ENCODE measurements at places on chromosomes 11 and 22.

- no peak for DNase-seq
Measured at GRCh38 chr22:46491946-46492345, 45.5 kb downstream of the CELSR1 start.

DNA sequence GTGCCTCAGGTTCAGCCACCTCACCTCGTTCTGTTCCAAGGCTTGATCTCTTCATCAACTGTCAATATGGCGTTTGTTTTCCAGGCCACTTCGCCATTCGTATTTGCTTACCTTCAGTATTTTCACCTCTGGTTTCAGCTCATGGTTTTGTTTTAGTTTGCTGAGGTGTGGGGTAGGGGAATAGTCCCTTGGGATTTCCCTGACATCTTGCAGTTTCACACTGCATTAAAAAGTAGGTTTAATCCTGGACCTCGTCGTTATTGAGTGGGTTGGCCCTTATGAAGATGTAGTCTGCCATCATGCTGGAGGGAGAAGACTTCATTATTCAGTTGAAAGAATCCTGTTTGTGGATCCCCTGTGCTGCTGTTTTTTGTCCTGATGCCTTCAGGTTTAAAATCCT is 46.0 kb downstream of the C11orf91 start:
- no peak for DNase-seq

- no peak for DNase-seq
Measured at GRCh38 chr11:65872586-65873317, at the start of gene EFEMP2. Gene EFEMP2, minus strand, starts transcription at chr11:65872800. Its CDS starts 446 bp downstream, at chr11:65872354.

DNA sequence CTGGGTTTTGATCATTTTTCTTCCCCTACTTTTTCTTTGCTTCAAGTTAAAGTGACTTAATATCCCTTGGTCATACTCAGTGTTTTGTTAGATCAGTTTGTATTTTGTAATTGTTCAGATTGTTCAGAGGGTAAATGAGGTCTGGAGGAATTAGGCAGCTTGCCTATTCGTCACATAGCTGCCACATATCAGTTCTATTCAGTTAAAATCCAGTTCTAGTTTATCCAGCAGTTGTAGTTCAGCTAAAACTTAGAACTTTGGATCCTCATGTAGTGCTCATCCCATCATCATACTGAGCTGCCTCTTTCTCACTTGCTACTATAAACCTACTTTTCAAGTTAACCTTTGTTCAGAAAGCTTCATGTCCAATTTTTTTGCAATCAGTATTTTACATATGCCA is 47.1 kb upstream of the DEPDC7 start:
- no peak for DNase-seq

DNA sequence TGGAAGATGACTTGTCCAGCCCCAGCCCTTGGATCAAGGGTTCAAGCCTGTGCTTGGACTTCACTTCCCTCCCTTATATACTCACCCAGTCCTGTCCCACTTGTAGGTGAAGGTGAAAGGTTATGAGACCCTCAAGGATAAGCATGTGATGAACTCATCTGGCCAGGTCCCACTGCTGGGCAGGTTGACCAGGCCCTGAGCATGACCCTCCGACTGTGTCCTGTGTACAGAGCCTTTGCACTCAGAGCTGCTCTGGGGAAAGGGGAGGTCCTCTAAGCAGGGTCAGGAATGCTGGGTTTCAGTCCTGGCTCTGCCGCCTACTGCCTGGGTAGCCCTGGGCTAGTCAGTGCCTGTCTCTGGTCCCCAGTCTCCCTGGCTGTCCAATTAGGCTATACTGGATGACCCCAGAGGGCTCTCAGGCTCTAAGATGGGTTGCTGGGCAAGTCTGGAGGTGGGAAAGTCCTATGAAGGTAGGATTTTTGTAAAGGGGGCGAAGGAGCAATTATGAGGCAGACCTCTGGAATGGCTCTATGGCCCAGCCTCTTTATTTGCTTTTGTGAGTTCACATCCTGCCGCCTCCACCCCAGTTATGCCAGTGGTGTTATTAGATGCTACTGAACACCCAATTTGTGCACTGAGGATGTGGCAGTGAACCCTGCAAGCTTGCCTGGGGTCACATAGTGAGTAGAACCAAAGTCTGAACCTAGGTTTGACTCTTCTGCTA is 14.1 kb downstream of the DGAT2 start:
- no peak for DNase-seq

DNA sequence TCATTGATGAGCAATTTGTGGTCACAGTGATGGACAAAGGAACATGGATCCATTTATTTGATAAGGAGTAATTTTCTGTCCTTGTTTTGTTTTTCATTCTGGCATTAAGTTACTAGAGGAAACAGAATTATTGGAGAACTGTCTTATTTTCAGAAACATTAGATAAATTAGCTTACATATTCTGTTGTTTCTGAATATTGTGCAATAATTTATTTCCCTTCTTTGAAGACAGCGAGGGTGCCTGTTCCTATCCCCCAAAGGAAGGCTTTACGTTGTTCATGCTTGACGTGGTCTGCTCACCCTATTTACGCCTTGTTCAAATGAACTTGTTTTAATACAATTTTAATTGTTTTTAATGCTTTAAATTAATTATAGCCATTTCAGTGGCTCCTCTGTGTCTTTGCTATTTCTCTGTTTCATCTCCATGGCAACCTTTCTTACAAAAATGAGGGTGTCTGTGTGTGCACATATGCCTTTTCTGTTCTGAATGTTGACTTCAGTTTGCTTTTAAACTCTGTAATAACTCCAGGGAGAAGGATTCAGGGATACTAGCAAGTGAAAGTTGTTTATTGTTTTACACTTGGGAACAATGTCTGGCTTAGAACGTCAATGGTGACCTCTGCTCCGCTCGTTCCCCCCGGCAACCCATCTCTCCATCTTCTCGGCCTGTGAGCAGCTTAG is 138.3 kb upstream of the PLET1 start:
- DNase-seq: no peak

GRCh38 chr11:41394521-41395195 is 64.8 kb downstream of the LRRC4C start:
- DNase-seq: no peak

DNA sequence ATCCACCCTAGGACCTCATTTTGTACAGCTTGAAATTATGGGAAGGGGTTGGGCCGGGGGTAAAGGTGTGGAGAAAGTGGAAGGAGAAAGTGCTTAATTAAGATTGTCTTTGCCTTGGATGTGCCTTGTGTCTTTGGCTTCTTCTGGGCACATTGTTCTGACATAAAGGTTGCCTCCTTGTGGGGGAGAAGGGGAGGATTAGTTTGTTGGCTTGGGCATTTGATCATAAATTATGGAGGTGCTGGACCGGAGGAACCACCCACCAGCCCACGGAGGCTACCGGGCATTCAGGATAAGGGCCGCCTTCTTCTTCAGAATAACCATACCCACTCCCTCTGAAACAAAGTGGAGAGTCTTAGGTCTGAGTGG is 1.3 kb downstream of the PAFAH1B2 start:
- no peak for DNase-seq

DNA sequence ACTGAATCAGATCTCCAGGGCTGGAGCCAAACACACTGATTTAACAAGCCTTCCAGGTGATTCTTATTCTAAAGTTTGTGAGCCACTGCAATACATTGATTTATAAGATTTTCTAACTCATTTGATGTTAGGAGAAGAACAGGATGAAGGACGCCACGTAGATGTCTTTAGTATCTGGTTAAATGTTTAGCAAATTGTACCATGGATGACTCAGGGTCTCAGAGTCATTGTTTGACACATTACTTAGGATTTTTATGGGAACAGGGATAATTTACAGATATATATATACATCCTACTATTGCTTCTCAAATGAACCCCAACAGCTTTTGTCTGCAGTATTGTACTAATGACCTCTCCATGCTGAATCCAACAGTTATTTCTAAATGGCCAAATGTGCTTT is 143.1 kb upstream of the DDI1 start:
- no peak for DNase-seq

DNA sequence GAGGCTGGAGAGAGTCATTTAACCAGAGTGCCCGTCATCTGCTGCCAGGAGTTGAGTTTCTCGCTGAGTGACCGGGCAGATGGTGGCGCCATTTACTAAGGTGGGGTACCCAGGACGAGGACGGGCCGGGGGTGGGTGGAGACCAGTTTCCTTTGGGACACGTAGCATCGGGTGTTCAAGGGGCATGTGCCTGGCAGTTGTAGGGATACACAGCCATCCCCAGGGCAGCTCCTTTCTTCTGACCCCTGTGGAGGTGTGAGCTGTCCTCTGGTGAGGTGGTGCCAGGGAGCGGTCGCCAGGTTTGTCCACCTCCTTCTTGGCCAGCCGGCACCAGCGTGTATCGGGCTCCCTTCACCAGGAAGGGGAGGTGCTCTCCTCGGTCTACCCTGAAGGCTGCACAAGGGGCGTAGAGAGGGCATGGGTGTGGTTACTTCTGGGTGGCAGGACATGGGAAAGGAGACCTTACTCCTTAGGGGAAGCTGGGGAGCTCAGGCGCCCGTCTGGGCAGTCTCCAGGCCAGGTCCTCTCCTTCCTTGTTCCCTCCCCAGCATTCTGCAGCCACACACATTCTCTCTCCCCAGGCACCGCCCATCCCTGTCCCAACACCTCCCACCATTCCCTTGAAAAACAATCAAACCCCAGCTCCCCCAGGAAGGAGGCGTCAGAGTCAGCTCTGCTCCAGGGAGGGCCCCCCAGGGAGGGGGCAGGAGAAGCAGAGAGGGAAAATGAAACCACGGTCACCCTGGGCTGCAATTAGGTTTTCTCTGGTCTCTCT is 10.3 kb upstream of the MB start:
- DNase-seq: no peak

DNA sequence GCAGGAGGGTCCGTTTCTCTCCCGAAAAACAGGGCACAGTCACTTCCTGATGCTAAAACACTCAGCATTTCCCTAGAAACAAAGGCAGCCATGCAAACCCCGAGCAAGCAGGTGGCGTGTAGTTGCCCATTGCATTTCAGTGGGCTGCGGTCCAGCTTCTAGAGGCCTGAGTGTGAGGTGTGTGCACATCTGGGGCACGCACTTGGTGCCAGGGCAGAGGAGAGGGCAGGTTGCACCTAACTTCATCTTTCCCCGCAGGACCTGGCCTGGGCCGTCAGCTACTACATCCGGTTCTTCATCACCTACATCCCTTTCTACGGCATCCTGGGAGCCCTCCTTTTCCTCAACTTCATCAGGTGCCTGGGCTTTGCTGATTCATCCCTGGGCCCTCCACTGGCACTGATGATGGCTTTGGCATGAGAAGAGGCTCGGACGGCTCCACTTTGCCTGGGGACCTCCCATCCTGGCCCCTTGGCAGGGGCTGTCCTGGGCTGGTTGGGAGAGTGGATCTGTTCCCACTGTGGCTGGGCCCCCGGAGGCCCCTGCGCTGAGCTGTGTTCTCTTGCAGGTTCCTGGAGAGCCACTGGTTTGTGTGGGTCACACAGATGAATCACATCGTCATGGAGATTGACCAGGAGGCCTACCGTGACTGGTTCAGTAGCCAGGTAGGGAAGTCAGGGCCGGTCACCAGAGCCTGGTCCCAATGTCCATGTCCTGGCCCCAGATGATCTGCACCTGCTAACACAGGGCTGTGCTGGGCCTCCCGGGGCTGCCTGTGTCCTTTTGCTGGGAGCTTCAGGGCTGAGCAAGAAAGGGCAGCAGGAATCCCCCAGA is 28.4 kb downstream of the FADS3 start:
- DNase-seq: no peak

DNA sequence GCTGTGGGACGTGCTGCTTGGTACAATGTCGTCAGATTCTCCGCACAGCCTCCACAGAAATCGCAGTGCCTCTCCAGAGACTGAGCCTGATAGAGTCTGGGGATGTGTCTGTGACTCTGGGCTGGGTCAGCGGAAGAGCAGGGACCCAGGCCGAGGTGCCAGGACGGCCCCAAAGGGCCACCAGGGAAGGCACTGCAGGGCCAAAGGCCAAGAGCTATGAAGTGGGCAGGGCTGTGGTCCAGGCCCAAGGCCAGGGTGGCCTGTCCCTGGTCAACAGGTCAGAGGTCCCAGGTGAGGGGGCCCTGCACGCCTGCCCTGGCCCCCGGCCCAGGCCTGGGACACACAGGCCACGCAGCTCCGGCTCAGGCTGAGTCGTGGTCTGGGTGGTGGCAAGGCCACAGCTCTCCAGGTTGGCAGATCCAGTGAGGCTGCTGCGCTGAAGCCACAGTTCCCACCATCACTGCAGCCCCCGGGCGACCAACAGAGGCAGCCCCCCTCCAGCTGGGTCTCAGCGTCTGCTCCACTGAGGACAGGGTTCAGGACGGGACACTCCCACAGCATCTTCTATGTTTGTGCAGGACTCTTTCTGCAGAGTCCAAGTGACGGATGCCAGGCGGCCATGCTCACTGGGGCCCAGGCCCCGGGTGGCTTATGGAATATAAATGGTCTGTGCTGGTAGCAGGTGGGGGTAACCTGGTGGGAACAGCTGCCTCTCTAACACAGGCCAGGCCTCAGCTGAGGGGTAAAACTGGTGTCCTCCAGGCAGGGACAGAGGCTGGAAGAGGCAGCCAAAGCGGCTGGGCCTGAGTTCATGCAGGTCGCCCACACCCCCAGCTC is 4.8 kb upstream of the PIM3 start:
- no peak for DNase-seq

- peak; percentile 66 for DNase-seq
Measured at GRCh38 chr11:62171261-62171723, 18.7 kb upstream of the SCGB1D1 start.

DNA sequence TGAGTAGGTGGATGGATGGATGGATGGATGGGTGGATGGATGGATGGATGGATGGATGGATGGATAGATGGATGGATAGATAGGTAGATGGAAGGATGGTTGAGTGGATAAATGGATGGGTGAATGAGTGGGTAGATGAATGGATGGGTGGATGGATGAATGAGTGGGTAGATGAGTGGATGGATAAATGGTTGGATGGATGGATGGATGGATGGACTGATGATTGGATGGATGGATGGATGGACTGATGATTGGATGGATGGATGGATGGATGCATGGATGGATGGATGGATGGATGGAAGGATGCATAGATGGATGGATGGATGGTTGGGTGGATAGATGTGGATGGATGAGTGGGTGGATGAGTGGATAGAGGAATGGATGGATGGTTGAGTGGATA is 13.2 kb upstream of the SYT8 start:
- DNase-seq: no peak

DNA sequence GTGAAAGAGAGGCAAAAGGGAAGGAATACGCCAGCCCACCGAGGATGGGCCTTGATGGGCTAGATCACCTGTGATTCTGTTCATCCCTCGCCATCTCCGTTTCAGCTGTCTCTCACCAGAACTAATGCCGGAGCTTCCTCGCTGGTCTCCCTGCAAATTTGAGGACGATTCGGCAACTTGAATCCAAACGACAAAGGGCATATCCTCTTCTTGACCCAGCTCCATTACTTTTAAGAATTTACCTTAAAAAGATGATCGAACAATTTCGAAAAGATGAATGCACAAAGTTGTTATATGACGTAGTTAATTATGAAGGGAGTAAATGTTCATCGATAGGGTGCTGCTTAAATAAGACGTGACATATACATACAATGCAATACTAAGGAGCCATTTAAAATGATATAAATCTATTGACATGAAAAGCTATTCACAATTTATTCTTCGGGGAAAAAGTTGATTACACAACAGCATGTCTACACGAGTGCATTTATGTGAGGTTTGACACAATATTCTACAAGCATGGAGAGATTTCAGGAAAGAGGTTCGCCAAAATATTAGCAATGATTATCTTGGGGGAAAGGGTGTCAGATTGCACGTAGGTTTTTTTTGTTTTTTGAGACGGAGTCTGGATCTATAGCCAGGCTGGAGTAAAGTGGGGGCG is 937 bp upstream of the FAM168A start:
- DNase-seq: no peak

Data from GDM1 (cell line).